Nephron progenitor cell (in vitro differentiated cells): ENCODE measurements at places on chromosomes 13 and 19.

GRCh38 chr13:96020155-96020575 lies 33.0 kb downstream of the UGGT2 start:
- peak; percentile 23 for DNase-seq
- no peak overlapping the region for H3K4me3 ChIP-seq
- peak overlapping the region; percentile 73 for H3K27ac ChIP-seq
- no peaks in the 10 kb centered on the region for H3K27me3 ChIP-seq

GRCh38 chr13:82407321-82407720 lies 1475.0 kb downstream of the SLITRK1 start:
- DNase-seq: no peak
- no peaks in the 10 kb centered on the region for H3K27me3 ChIP-seq
- H3K36me3 ChIP-seq: no peaks in the 10 kb centered on the region
- no peak overlapping the region for H3K27ac ChIP-seq
- no peaks in the 10 kb centered on the region for H3K4me1 ChIP-seq

DNA sequence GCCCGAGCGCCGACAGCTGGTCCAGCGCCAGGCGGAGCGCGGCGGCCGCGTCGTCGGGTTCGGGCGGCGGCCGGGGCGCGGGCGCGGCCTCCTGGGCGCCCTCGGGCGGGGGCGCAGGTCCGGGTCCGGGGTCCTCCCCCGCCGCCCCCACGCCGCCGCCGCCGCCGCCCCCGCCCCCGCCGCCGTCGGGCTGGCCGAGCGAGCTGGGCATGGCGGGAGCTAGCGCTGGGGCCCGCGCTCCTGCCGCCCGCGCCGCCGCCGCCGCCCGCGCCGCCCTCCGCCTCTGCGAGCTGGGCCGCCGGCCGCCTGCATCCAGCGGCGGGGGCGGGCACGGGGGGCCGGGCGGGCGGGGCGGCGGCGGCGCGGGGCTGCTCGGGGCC lies 287 bp downstream of the MEX3D start:
- no peak overlapping the region for H3K4me3 ChIP-seq
- DNase-seq: no peak
- H3K36me3 ChIP-seq: peaks cover 25% of the 10 kb centered on the region

- no peak for DNase-seq
- H3K27me3 ChIP-seq: peaks cover 29% of the 10 kb centered on the region
- H3K4me1 ChIP-seq: peaks cover 18% of the 10 kb centered on the region
These were observed 593 bp downstream of the ATP8B3 start for GRCh38 chr19:1811472-1811894.

- H3K36me3 ChIP-seq: peaks cover 15% of the 10 kb centered on the region
- H3K4me3 ChIP-seq: no peak overlapping the region
- no peaks in the 10 kb centered on the region for H3K27me3 ChIP-seq
- no peak for DNase-seq
- peaks cover 17% of the 10 kb centered on the region for H3K4me1 ChIP-seq
- peak overlapping the region; percentile 30 for H3K27ac ChIP-seq
These were observed 739.1 kb downstream of the DIAPH3 start for GRCh38 chr13:59424661-59425060.

DNA sequence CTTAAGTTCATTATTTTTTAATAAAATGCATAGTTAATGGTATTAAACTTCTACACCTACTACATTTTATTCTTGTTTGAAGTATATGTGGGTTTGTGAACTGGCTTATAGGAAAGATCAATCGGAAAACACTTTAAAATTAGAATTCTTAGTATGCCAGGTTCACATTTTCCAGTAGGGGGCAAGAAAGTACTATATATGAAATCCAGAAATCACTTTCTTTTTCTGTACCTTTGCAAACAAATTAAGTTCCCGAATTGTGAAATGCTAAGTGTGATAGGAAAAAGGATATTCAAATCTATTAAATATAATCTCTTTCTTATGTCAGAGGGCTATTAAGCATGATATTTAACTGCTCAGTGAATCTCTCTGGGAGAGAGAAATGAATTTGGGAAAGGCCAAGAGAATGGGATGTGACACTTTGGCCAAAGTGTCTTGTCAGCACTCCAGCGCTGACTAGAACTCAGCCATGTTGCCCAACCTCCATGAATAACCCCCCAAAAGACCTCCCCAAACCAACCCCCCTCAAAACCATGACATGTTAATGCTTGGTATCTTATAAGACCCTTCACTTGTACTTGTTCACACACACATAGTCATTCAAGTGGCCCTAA lies 122.6 kb upstream of the SLC10A2 start:
- no peak overlapping the region for H3K4me3 ChIP-seq
- H3K36me3 ChIP-seq: no peaks in the 10 kb centered on the region
- H3K4me1 ChIP-seq: peaks cover 42% of the 10 kb centered on the region
- no peak for DNase-seq

- peaks cover 7% of the 10 kb centered on the region for H3K4me1 ChIP-seq
- H3K4me3 ChIP-seq: no peak overlapping the region
- peaks cover 6% of the 10 kb centered on the region for H3K27me3 ChIP-seq
- no peak overlapping the region for H3K27ac ChIP-seq
These were observed 83.5 kb upstream of the STARD13 start for GRCh38 chr13:33369073-33369472.

GRCh38 chr13:43058831-43059230 lies 35.4 kb downstream of the DNAJC15 start:
- peak overlapping the region; percentile 84 for H3K27ac ChIP-seq
- H3K36me3 ChIP-seq: peaks cover 65% of the 10 kb centered on the region
- DNase-seq: no peak
- H3K4me3 ChIP-seq: peak overlapping the region; percentile 61
- peaks cover 36% of the 10 kb centered on the region for H3K4me1 ChIP-seq

- H3K27ac ChIP-seq: no peak overlapping the region
- peaks cover 45% of the 10 kb centered on the region for H3K4me1 ChIP-seq
- DNase-seq: no peak
- no peaks in the 10 kb centered on the region for H3K36me3 ChIP-seq
These were observed 54.9 kb downstream of the SLC7A9 start for GRCh38 chr19:32814624-32815023.

DNA sequence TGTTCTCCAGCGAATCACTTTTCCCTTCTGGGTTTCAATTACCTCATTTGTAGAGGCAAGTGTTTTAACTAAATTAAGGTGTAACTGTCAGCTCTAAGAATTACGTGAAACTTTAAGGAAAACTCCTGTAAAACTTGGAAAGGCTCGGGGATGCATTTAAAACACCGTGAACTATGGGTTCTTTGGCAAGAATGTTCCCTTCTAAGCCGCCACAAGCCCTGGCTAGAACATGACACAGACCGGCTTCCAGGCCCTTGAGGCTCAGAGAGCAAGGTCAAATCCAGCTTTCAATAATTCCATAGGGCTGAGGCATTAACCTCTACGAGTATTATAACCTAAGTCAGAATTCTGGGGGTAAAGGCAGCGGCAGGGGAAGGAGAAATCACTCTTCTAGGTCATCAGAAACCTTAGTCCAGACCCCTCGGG lies 685 bp downstream of the VWA8 start:
- H3K36me3 ChIP-seq: no peaks in the 10 kb centered on the region
- peaks cover 3% of the 10 kb centered on the region for H3K27me3 ChIP-seq
- H3K4me3 ChIP-seq: peak overlapping the region; percentile 93
- DNase-seq: peak; percentile 9
- H3K4me1 ChIP-seq: peaks cover 33% of the 10 kb centered on the region

DNA sequence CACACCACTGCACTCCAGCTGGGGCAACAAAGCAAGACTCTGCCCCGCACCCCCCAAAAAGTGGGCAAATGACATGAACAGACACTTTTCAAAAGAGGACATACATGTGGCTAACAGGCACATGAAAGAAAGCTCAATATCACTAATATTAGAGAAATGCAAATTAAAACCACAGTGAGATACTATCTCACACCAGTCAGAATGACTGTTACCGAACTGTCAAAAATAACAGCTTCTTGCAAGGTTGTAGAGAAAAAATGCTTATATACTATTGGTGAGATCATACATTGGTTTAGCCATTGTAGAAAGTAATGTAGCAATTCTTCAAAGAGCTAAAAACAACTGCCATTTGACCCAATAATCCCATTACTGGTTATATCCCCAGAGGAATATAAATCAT lies 99.5 kb upstream of the SPATA13 start:
- H3K27ac ChIP-seq: no peak overlapping the region
- DNase-seq: no peak
- no peak overlapping the region for H3K4me3 ChIP-seq
- no peaks in the 10 kb centered on the region for H3K36me3 ChIP-seq
- H3K4me1 ChIP-seq: peaks cover 51% of the 10 kb centered on the region
- peaks cover 3% of the 10 kb centered on the region for H3K27me3 ChIP-seq

- H3K4me3 ChIP-seq: no peak overlapping the region
- H3K27ac ChIP-seq: no peak overlapping the region
- H3K27me3 ChIP-seq: peaks cover 39% of the 10 kb centered on the region
These were observed 3.7 kb upstream of the FCER2 start for GRCh38 chr19:7705387-7706187.
